ENCODE measurements at places on chromosomes 1 and 21. TPM values are rescaled to one million over a fixed set of nuclear protein-coding genes. Genes with fewer than 3 reads are reported as not detected.
A peak's percentile ranks its signal among the peaks of the same experiment; 100 is the strongest.

PLD5 gene
- 4.6 TPM for total RNA-seq

DBT gene
- total RNA-seq, result 14.5 TPM

ITGB2 gene
- 19.2 TPM for total RNA-seq

THEM5 gene
- total RNA-seq, result not detected

RIPPLY3 gene
- total RNA-seq, result 0.39 TPM

PIGR gene
- 0.33 TPM for total RNA-seq

CELA3A gene
- total RNA-seq, result not detected

ERG gene
- 19.6 TPM for total RNA-seq

ELF3 gene
- 1.2 TPM for total RNA-seq

- no peak for DNase-seq
These were observed 20.3 kb downstream of the C2CD2 start for GRCh38 chr21:41933313-41934079.

- no peak for DNase-seq
These were observed 82.2 kb downstream of the SPSB1 start for GRCh38 chr1:9374748-9375341.

GRCh38 chr1:46133781-46134350, 1.4 kb upstream of the PIK3R3 start:
- DNase-seq, result peak; percentile 49

DNA sequence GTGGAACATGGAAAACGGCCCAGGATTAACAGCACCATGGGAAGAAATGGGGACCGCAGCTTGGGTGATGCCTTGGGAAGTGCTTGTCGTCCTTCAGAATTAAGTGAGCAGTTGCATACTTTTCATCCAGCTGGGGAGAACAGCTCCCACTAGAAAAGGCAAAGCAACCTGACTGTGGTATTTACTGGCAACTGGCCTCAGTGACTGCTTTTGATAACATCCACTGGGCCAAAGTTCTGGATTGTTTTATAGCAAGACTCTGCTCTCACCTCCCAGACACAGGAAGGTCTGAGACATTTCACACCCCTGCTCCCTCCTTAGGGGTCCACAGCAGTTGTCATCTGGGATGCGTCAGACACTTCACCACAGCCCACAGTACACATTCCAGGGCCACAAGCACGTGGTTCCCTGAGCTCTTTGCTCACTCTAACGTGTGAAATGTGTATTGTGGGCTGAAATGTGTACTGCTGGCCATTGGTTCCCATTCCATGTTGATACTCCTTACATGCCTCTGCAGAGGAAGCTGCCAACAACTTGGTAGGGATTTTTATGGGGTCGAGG, 6.6 kb downstream of the PAPPA2 start:
- DNase-seq, result no peak

DNA sequence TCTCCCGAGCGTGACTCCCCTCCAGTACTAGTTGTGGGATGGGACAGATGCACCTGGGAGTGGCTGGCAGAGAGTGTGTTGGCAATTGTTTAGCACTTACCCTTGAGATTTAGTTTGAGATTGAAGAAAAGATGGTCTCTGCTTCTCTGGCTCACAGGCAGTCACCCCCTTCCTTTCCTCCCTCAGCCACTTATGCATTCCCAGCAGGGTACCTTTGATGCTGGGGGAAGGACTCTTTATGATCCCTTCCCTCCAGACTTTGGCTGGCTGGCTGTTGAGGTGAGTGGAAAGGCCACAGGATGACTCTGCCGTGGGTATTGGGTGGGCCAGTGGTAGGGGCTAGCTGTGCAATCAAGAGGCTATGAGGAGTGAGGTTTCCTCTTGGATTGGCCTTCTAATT, 236.8 kb downstream of the CAMTA1 start:
- DNase-seq, result no peak

- no peak for DNase-seq
These were observed 101.5 kb upstream of the CACYBP start for GRCh38 chr1:174898102-174898797.

DNA sequence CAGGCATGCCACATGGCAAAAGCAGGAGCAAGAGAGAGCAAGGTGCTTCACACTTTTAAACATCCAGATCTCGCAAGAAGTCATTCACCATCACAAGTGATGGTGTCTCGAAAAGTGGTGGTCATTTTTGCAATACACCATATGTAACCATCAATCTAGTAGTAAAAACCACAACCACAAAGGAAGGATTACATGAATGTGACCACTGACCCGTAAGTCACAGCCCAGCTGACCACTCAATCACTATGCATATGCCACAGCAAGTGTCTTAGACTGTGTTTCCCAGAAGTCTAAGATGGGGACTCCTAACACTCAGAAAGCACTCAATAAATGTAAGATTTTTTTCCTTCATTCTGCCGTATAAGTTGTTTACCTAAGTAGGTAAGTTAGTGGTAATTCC, 76.9 kb downstream of the FH start:
- no peak for DNase-seq

DNA sequence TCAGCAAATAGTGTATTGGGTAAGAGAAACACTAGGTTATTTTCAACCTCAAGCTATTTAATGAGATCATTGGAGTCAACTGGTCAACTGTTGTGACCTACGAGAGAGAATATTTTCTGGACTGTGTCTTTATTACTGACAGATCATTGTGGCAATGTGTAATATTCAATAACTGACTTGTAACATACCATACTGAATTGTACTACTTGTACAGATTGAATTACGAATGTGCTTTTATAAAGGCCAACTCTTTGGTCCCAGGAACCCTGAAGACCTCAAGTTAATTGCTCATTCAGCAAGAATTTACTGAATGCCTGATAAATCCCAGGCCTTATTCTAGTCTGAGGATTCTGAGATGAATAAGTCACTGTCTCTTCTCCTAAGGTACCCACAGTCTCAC, 56.1 kb upstream of the CAMK1G start:
- DNase-seq, result no peak

GRCh38 chr1:59125676-59126320, 171.1 kb upstream of the FGGY start:
- DNase-seq, result no peak

DNA sequence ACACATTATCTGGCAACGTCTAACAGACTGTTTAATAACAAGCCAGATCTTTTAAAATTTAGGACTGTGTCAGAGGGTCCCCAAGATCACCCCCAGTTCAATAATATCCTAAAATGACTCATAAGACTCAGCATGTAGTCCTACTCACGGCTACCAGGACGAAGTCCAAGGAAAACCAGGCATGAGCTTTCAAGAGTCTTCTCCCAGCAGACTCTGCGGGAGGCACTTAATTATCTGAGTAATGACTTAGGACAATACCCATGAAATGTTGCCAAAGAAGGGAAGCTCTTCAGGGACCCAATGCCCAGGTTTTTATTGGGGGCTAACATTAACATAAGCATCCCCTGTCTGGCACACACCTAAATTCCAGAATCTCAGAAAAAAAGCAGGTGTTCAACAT, 7.0 kb downstream of the HFM1 start:
- no peak for DNase-seq

DNA sequence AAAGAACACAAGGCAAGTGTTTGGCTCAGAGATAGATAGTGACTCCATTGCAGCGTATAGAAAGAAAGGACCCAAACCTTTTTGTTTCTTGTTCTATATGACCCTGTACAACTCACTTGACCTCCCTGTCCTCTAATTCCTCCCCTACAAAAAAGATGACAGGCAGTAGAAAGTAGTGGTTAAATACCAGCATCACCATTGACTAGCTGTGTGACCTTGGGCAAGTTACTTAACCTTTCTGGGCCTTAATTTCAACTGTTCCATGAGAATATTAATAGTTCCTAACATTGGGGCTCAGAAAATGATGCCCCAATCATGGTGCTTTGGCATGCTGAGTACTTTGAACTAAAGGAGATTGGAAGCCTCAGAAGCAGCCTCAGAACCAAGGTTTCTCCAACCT, 46.7 kb upstream of the MAN1A2 start:
- DNase-seq, result no peak

- DNase-seq, result no peak
These were observed 39.2 kb downstream of the NSL1 start for GRCh38 chr1:212752252-212752933.

GRCh38 chr1:107255469-107255868, 114.6 kb downstream of the NTNG1 start:
- DNase-seq, result no peak

- DNase-seq, result no peak
These were observed 11.5 kb downstream of the ADAMTSL4 start for GRCh38 chr1:150560576-150561253.

- no peak for DNase-seq
These were observed 8.9 kb downstream of the C1orf115 start for GRCh38 chr1:220699044-220699443.

- DNase-seq, result no peak
These were observed 35.8 kb downstream of the ELF3 start for GRCh38 chr1:202046227-202046626.

DNA sequence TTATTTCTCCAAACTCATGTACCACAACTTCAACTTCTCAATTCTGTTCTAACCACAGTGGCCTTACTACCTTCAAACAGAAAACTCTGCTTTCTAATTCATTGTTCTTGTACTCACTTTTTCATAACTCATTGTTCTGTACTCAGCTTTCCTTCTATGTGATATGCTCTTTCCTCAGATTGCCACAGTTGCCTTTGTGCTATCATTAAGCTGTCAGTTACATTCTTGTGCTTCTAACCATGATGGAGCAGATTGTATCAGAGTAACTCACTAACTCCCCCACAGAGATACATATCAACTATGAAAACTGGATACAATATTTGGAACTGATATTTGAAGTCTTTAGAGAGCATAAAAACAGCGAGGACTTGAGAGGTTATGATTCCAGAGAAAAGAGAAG, 1213.7 kb downstream of the KCNT2 start:
- no peak for DNase-seq

- DNase-seq, result no peak
These were observed 676.6 kb downstream of the MATN1 start for GRCh38 chr1:30046751-30047150.

DNA sequence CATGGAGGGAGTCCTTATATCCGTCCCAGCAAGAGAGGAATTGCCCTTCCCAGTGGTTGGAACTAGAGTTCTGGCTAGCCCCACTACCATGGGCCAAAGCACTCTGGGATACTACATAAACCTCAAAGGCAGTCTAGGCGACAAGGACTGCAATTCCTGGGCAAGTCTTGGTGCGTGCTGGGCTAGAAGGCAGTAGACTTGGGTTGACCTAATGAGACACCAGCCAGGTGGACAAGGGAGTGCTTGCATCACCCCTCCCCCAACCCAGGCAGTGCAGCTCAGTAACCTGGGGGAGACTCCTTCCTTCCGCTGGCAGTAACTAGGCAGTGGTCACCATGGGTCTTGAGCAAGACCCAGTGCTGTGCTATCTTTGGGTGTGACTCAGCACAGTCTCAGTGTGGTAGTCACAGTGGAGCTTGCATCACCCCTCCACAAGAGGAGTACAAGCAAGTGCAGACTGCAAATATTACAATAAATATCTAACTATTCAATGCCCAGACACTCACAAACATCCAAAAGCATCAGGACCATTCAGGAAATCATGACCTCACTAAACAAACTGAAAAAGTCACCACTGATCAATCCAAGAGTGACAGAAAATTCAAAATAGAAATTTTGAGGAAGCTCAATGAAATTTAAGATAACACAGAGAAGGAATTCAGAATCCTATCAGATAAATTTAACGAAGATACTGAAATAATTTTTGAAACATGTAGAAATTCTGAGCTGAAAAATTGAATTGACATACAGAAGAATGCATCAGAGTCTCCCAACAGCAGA, 84.7 kb upstream of the LYPLAL1 start:
- no peak for DNase-seq

GRCh38 chr1:192807211-192808162, 1.4 kb upstream of the RGS2 start:
- no peak for DNase-seq

DNA sequence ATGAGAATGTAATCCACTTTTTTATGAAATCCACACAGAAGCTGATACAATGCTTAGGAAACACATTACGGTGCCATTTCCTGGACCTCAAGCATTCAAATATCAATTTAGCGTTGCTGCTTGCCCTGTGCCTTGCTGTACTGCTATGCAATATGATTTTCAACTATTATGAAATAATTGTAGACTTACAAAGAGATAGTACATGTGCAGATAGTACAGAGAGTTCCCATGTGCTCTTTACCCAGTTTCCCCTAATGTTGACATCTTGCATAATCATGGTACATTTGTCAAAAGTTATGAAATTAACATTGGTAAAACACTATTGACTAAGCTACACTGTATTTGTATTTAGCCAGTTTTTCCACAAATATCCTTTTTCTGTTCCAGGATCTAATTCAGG, 37.7 kb upstream of the PTBP2 start:
- no peak for DNase-seq

GRCh38 chr1:169012416-169012815, 94.1 kb upstream of the ATP1B1 start:
- DNase-seq, result no peak

DNA sequence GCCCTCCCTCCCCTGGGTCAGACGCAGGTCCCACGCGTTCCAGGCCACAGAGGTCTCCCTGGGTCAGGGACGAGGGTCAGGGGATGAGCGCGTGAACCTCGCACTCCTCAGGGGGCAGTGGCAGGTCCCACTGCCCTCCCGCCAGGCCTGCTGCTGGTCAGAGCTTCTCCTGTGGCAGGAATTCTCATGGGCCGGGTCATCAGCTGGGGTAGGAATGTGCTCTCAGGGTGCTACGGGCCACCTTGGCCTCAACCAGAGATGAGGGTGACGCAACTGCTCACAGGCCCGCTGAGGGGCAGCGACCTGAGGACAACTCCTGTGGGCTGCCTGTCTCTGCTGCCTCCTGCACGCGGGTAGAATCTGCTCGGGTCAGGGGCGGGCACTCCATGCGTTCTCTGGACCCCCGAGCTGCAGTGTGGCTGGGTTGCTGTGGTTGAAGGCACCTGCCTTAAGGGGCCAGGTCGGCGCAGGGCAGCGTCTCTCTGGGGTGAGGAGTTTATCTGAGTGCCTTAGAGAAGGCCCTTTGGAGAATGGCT, 128.8 kb downstream of the PRDM16 start:
- DNase-seq, result no peak

GRCh38 chr1:198228925-198229324, 72.1 kb downstream of the NEK7 start:
- no peak for DNase-seq

DNA sequence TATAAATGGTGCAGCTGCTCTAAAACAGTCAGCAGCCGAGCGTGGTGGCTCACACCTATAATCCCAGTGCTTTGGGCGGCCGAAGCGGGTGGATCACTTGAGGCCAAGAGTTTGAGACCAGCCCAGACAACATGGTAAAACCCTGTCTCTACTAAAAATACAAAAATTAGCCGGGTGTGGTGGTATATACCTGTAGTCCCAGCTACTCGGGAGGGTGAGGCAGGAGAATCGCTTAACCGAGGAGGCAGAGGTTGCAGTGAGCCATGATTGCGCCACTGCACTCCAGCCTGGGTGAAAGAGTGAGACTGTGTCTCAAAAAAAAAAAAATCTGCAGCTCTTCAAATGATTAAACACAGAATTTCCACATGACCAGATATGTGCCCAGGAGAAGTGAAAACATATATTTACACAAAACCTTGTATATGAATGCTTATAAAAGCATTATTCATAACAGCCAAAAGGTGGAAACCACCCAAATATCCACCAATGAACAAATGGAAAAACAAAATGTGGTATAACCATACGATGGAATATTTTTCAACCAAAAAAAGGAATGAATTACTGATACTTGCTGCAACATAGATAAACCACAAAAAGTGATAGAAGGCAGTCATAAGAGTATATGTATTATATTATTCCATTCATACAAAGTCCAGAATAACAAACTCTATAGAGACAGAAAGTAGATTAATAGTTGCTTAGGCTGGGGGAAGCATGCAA, 14.1 kb downstream of the EPS15 start:
- no peak for DNase-seq

- DNase-seq, result no peak
These were observed 20.3 kb downstream of the TTC13 start for GRCh38 chr1:230958370-230958769.

- DNase-seq, result no peak
These were observed 17.0 kb upstream of the KCNA10 start for GRCh38 chr1:110535985-110536384.

Measured in spinal cord (tissue), 10 donors.